ENCODE measurements at places on chromosomes 1 and 21.

- H3K4me1 ChIP-seq = peaks cover 2% of the 10 kb centered on the region
- DNase-seq = no peak
- no peak overlapping the region for H3K4me3 ChIP-seq
- H3K27me3 ChIP-seq = no peaks in the 10 kb centered on the region
- H3K27ac ChIP-seq = peak overlapping the region; percentile 40
These were observed 73.5 kb downstream of the TTC3 start for GRCh38 chr21:37146320-37147235.

GRCh38 chr1:20255666-20256065 is 35.0 kb upstream of the VWA5B1 start:
- H3K36me3 ChIP-seq = no peaks in the 10 kb centered on the region
- no peak overlapping the region for H3K4me3 ChIP-seq
- no peaks in the 10 kb centered on the region for H3K4me1 ChIP-seq
- no peak overlapping the region for H3K27ac ChIP-seq
- H3K27me3 ChIP-seq = no peaks in the 10 kb centered on the region

DNA sequence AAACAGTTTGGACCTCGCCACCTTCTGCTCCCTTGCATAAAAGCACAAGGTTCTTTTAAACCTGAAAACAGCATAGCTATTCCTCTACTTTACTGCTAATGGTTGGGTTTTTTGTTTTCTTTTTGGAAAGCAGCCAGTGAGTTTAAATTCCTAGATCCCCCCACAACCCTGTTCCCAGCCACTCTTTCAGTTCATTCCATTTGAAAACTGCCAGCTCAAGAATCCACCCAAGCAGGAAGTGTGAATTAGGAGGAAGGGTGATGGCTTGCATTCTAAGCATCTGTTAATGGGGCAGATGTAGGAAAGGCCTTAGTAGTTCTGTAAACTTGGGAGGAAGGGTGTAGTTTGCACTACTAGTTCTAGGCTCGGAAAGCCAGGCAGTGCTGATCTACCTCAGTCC is 172.9 kb upstream of the HOOK1 start:
- no peak overlapping the region for H3K4me3 ChIP-seq
- DNase-seq = no peak
- H3K27me3 ChIP-seq = no peaks in the 10 kb centered on the region
- peaks cover 4% of the 10 kb centered on the region for H3K4me1 ChIP-seq
- no peaks in the 10 kb centered on the region for H3K36me3 ChIP-seq

DNA sequence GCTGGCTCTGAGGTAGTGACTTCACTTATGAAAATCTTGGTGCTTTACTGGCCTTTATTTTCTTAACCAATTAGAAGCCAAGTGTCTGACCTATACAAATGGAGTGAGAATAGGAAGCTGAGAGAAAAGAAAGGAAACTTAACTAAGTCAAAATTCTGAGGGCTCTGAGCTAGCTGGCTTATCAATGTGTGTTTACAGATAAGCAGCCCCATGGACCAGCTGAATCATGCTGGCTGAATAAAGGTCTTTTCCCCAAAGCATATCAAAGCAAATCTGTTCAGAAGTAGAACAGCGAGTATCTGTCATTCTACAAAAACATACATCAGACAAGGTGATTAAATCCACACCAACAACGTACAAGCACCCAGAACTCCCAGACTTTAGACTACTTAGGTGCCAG is 117.2 kb downstream of the BRINP2 start:
- H3K36me3 ChIP-seq = no peaks in the 10 kb centered on the region
- no peaks in the 10 kb centered on the region for H3K4me1 ChIP-seq
- H3K27me3 ChIP-seq = no peaks in the 10 kb centered on the region
- DNase-seq = no peak
- no peak overlapping the region for H3K27ac ChIP-seq

DNA sequence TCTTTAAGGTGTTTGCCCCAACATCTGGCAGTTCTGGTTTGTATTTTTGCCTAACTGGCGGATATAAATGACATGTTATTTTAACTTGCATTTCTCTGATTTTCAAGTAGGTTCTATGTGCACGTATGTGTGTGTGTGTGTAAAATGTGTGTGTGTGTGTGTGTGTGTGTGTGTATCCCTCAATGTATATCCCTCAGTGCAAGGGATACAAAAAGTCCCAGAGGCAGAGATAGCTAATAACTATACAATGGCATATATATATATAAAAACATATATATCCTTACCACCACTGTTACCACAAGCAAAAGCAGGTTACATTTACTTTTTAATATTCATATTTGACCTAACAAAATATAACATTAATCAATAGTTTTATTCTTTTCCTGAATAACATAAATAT is 95.0 kb upstream of the NR5A2 start:
- no peaks in the 10 kb centered on the region for H3K27me3 ChIP-seq
- no peaks in the 10 kb centered on the region for H3K36me3 ChIP-seq

DNA sequence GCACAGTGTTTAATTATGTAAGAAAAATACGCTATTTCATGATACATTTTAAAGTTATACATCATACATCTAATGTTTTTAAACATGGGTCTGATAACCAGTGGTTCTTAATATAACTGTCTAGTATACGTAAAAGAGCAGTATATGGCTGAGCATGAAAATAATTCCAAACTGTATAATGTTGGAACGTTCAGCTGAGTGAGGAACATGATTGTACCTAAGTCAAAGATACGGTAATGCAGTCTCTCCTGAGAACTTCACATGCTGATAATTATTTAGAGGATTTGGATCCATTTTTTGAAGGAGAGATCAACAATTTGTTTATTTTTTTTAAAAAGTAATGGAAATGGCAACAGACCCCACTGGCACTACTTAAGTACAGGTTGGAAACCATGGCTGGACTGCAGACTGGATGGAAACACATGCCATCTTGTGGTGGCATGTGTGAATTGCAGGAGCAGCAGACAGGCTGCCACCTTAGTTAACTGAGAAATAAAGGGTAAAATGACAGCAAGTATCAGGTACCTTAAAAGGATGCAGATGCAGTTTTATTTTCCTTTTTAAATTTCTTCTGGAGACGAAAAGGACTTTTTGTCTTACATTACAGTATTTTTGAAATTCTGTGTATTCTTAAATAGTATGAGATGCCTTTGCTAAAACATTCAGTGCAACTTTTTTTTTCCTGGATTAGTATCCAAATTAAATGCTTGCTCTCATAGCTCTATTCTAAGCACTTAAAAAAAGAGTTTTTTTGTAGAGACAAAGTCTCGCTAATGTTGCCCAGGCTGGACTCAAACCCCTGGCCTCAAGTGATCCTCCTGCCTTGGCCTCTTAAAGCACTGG is 73.8 kb downstream of the MTR start:
- peak; percentile 47 for DNase-seq
- peaks cover 87% of the 10 kb centered on the region for H3K36me3 ChIP-seq
- H3K4me3 ChIP-seq = no peak overlapping the region
- no peaks in the 10 kb centered on the region for H3K27me3 ChIP-seq
- H3K4me1 ChIP-seq = no peaks in the 10 kb centered on the region

- no peaks in the 10 kb centered on the region for H3K36me3 ChIP-seq
- H3K4me1 ChIP-seq = peaks cover 33% of the 10 kb centered on the region
These were observed at the start of gene BLACAT1 for GRCh38 chr1:205455581-205456382. Gene BLACAT1 (minus strand): TSS chr1:205456045.

- no peak for DNase-seq
- H3K4me1 ChIP-seq = no peaks in the 10 kb centered on the region
- H3K27me3 ChIP-seq = no peaks in the 10 kb centered on the region
- no peaks in the 10 kb centered on the region for H3K36me3 ChIP-seq
- H3K27ac ChIP-seq = no peak overlapping the region
These were observed 78.4 kb downstream of the OLFM3 start for GRCh38 chr1:101918277-101918676.

DNA sequence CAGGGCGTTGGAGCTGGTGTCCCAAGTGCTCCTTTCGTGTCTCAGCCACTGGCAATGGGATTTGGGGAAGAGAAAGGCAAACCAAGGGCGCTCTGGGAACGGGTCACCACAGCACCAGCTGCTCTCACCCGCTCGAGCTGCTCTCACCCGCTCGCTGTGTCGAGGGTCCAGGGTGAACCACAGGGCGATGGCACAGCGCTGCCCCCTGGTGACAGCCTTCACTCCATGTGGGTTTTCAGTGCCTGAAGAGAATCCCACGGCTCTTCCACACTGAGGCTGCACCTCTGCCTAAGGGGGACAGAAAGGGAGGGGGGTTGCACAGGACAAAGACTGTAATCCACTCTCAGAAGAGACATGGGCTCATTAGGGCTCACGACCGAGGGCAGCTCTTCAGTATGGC is 7.1 kb upstream of the CLDN19 start:
- no peaks in the 10 kb centered on the region for H3K27me3 ChIP-seq
- peaks cover 59% of the 10 kb centered on the region for H3K36me3 ChIP-seq
- DNase-seq = peak; percentile 39
- H3K27ac ChIP-seq = no peak overlapping the region

- H3K36me3 ChIP-seq = no peaks in the 10 kb centered on the region
- no peak for DNase-seq
- no peak overlapping the region for H3K4me3 ChIP-seq
- no peaks in the 10 kb centered on the region for H3K27me3 ChIP-seq
- H3K27ac ChIP-seq = no peak overlapping the region
These were observed 312.0 kb upstream of the TMPRSS15 start for GRCh38 chr21:18715606-18716005.

- DNase-seq = no peak
- H3K4me3 ChIP-seq = no peak overlapping the region
- H3K27me3 ChIP-seq = no peaks in the 10 kb centered on the region
- H3K36me3 ChIP-seq = peaks cover 3% of the 10 kb centered on the region
- H3K4me1 ChIP-seq = peaks cover 8% of the 10 kb centered on the region
- H3K27ac ChIP-seq = no peak overlapping the region
These were observed 1.2 kb upstream of the NID1 start for GRCh38 chr1:236066054-236066453.

- H3K27ac ChIP-seq = no peak overlapping the region
- peaks cover 14% of the 10 kb centered on the region for H3K4me1 ChIP-seq
- H3K4me3 ChIP-seq = no peak overlapping the region
- H3K27me3 ChIP-seq = no peaks in the 10 kb centered on the region
- DNase-seq = no peak
- H3K36me3 ChIP-seq = peaks cover 19% of the 10 kb centered on the region
These were observed 26.6 kb downstream of the SLX9 start for GRCh38 chr21:44966135-44967081.

- DNase-seq = no peak
- peaks cover 17% of the 10 kb centered on the region for H3K4me1 ChIP-seq
- peaks cover 2% of the 10 kb centered on the region for H3K36me3 ChIP-seq
- no peak overlapping the region for H3K4me3 ChIP-seq
These were observed 6.7 kb downstream of the ELF3 start for GRCh38 chr1:202016811-202017748.

- H3K36me3 ChIP-seq = no peaks in the 10 kb centered on the region
- no peaks in the 10 kb centered on the region for H3K4me1 ChIP-seq
- DNase-seq = no peak
- H3K27me3 ChIP-seq = no peaks in the 10 kb centered on the region
These were observed 150.9 kb upstream of the VAMP3 start for GRCh38 chr1:7620196-7620595.

DNA sequence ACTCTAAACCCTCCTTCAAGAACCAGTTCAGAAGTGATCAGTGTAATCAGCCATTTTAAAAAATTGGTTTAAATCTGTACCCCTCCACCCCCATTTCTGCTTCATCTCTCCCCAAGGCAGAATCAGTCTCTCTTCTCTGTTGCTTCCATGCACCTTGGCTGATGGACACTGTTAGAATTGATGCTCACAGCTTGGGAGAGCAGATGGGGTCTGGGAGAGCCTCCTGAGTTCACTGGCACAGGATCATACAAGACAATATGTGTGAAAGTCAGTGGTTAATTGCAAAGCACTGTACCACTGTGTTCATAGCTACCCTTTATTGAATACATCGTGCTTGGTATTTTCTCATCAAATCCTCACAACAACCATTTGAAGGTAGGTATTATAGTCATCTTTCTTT is 140.9 kb downstream of the ROR1 start:
- H3K27me3 ChIP-seq = no peaks in the 10 kb centered on the region
- H3K4me1 ChIP-seq = peaks cover 6% of the 10 kb centered on the region
- H3K36me3 ChIP-seq = no peaks in the 10 kb centered on the region
- DNase-seq = no peak
- H3K27ac ChIP-seq = no peak overlapping the region
